Stimulated activated CD4-positive, alpha-beta T cell treated with anti-CD3 and anti-CD28 coated beads, Interleukin-2, amount 100 ng/mL, for 24 hours (primary cell): ENCODE measurements at places on chromosomes 13 and 19.

GRCh38 chr13:41058295-41059070 is 2.8 kb upstream of the WBP4 start:
- DNase-seq = no peak

DNA sequence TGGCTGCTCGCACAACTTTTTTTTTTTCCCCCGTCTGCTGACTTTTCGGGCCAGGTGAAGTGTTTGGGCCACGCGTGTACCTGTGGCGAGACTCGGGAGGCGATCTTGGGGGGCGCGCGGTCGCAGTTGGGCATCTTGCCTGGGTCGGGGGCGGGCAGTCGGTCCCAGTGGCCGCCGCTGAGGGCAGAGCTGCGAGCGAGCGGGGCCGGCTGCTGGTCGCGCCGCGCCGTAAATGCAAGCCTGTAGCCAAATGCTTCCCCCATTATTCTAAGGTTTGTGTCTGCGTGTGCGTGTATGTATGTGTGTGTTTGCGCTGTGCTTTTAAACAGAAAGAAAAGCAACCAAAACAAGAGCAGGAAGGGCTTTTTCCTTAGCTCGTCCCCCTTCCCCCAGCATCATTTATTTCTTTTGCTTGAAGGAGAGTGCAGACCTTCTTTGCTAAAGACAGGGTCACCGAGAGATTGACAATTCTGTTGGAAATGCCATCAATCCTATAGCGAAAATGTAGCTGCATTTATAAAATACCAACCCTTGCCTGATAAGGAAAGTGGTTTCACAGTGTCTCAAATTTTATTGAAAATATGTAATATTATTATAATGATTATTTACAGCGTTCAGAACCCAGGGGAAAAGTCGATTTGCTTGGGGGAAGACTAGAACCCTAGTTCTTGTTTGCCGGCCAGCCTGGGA is 143.2 kb upstream of the ZNF536 start:
- DNase-seq = no peak

- no peak for DNase-seq
Measured at GRCh38 chr13:72071713-72072112, 204.7 kb upstream of the DACH1 start.

DNA sequence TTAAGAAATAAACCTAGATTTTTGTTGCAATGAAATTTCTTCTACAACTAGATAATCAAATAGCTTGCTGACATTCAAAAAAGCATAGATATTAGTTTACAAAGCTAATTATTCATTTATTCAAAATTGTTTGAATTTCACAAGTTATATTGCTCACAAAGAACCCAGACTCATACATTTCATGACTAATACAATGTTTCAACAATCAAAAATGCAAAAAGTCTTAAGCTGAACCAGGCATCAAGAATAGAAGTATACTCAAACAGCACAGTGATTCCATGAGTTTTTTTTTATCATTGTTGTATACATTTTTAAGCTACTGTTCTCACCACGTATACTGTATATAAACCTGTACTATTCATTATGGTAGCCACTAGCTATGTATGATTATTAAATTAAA is 51.0 kb downstream of the DIAPH3 start:
- DNase-seq = no peak

GRCh38 chr19:7292950-7293761 is 1.1 kb downstream of the INSR start:
- no peak for DNase-seq
